ENCODE measurements at places on chromosomes 4 and X. TPM values are rescaled to one million over a fixed set of nuclear protein-coding genes. Genes with fewer than 3 reads are reported as not detected.

The CENPE gene
- total RNA-seq: 11.2 TPM

The XPNPEP2 gene
- not detected for total RNA-seq

The LRIT3 gene
- total RNA-seq: under 0.01 TPM

The PROM1 gene
- 13.9 TPM for total RNA-seq

The MAGT1 gene
- 38.5 TPM for total RNA-seq

All from mesangial cell (primary cell).